Neural crest cell (in vitro differentiated cells): ENCODE measurements at places on chromosomes 7 and 10.

DNA sequence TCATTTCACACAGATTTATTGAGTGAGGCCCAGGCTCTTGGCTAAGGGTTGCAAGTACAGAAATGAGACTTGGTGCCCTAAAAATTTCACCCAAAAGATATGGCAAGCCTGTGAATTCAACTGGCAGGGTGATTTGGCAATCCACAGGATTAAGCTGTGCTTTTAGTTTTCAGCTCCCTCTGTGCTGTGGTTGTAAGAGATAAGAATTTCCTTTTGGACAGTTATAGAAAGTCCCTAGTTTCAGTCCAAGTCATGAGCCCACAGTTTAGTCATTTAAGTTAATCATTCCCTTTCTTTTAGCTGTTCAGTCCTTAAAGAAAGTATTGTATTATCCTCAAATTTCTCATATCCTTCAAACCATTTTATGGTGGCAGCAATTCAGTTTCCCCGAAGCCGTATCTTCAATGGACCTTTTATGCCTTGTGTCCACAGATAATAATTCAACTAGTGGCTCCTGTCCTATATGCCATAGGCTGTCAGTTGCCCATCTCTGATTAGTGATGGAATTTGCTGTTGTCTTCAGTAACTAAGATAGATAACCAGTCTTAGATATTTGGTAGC lies 73.4 kb upstream of the NAMPT start:
- no peak for DNase-seq

DNA sequence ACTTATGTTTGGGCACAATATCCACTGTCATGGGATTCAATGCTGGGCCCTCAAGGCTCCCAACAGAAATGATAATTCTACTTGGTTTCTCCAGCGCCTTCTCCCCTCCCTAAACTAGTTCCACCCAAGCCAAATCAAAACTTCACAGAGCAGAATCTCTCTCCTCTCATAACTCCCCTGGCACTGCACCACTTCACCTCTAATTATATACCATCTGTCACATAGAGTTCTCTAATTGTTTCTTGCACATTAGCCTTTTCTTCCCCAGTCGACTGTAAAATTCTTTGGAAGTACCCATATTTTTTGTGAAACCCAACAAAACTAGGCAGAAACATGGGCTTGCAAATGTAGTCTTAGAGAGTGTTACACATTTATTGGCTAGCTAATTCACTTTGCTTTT lies 8.1 kb downstream of the SGMS1 start:
- no peak for DNase-seq

GRCh38 chr10:13700473-13701144 lies 113.8 kb downstream of the PRPF18 start:
- DNase-seq: no peak

DNA sequence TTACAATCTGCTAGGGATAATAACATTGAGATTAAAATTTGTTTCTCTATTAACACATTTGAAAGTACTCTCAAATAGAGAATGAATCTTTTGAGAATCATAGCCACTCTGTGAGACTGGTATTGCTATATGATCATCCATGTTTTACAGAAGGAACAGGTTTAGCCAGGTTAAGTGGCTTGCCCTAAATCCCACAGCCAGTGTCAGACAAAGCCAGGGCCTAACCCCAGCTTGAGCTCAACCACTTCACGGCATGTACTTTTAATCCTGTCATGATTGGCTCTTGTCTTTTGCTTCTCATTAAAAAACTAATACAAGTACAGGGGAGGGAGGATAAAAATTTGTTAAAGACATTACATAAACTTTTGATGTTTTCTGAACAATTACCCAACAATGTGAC lies 3.8 kb upstream of the ZNRF2 start:
- DNase-seq: no peak

GRCh38 chr10:86657011-86657395 lies 2.7 kb downstream of the OPN4 start:
- DNase-seq: no peak

GRCh38 chr10:29243750-29244149 lies 45.1 kb upstream of the LYZL1 start:
- no peak for DNase-seq

DNA sequence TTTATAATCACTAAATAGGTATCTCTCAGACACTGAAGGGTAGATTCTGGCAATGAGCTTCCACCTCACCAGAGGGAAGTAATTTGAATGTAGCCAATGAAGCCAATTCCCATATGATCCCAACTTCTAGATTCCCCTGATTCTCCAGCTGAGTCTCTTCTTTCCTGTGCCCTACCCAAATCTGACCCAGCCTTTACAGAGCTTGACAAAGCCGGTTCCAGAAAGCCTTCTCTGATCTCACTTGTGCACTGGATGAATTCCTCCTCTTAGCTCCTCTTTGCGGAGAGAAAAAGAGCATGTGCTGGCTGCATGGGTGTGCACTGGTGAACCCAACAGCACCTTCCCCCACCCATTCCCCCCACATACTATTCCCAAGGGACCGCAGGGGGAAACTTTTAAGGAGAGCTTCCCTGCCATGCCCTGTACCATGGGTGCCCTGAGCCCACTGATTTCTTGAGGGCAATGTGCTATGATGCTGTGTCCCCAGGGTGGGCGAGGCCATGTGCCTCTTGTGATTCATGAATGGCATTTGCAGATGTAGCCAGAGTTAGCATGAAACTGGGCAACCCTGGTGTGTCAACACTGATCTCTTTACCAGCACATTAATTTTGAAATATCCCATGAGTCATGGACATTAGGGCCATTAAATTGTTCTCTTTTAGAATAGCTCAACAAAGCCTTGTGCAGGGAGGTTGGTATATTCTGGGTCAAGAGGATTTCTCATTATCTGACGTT lies 50.4 kb upstream of the PLEKHA1 start:
- no peak for DNase-seq

GRCh38 chr7:98418271-98418635 lies 17.4 kb upstream of the BAIAP2L1 start:
- no peak for DNase-seq

DNA sequence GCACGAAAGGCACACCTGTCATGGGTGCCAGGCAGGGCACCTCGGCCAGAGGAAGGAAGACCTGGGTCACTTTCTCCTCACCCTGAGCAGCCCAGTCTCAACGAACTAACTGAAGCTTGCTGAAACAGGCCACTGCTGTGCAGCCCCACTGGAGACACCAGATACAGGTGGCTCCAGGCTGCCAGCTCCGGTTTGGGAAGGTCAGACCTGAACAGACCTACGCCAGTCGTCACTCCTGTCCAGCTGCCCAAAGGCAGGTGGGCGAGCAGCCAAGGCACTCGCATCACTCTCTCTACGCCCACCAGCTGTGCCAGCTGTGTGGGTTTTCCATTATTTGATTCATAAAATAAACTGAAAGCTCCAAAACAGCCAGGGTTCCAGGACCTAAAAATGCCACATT lies 256.1 kb downstream of the ZMYND11 start:
- no peak for DNase-seq

GRCh38 chr7:131735101-131735500 lies 178.7 kb upstream of the PODXL start:
- DNase-seq: no peak

DNA sequence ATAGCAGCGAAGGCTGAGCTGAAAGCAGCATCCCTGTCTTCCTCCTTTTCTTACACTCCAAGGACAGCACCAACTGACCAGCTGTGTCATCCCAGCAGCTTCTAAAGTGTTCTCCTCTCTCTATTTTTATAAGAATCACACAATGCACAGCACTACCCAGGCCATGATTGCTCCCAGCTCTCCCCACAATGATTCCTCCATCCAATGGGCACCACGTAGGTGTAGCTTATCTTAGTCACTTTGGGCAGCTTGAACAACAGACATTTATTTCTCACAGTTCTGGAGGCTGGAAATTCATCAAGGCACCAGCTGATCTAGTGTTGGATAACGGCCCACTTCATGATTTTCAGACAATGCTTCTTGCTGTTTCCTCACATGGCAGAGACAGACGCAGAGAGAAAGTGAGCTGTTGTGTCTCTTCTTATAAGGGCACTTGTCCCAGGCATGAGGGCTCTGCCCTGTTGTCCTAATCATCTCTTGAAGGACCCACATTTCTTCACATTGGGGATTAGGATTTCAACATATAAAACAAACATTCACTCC lies 92.0 kb upstream of the CDC14C start:
- no peak for DNase-seq

DNA sequence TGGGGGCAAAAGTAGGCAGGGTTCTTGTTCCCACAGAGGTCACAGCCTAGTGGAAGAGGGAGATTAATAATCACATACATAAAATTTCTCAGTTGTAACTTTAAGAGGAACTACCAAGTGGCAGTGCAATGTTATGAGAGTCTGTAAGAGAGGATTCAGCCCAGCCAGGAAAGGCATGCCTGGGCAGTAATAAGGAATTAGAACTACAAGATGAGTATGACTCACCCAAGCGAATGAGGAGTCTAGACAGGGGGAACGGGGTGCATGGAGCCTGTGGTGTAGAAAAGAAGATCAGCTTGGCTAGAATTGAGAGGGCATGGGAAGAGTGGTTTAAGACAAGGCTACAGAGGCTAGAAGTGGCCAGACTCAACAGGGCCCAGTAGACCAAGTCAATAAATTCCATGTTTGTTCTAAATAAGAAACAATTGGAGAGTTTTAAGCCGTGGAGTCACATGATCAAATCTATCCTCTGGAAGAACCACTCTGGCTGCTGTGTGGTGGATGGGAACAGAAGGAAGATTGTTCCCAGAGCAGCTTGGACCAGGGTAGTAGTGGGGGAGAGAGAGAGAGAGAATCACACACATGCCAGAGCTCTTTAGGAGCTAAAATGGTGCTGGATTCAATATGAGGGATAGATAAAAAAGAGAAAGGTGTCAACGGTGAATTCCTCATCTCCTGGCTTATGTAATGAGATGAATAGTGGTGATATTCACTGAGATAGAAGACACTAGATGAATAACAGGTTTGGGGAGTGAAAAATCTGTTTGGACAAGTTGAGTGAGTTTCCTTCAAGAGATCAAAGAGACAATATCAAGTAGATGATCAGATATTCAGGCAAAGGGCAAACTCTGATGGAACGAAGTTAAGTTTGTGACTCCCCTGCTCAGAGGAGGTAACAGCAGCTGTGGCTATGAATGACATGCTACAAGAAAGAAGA lies 265.1 kb downstream of the FGFR2 start:
- no peak for DNase-seq

DNA sequence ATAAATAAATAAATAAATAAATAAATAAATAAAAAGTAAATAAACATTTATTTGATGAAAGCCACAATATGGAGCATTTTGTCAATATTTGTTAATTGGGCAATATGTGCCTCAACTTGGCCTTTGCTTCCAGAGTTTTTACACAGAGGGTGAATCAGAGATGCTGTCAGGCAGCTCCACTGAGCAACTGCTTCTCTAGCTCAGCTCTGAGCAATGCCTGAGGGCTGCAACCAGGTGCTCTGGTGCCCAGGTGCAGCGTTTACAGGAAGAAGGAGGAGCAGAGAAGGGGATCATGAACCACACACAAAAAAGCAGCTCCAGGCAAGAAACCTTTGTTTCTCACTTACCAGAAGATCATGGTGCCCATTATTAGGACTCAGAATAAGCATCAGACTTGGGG lies 876.2 kb upstream of the AUTS2 start:
- no peak for DNase-seq

DNA sequence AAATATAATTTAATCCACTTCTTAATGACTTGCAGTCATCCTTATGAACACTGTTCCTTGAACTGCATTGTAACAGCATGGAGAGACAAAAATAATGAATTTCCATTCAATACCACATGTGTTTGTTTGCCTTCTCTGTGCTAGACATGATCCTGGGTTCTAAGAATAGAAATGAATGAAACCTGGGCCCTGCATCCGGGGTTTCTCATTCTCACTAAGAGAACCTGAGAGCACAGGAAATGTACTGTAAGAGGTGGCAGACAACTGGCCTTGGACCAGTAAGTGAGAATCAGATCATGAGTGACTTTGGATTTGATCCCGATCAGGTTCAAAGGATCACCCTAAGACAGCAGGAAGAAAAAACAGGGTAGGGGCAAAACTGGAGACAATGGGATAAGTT lies 37.2 kb upstream of the CUL1 start:
- DNase-seq: no peak
